GM04503 (cell line): ENCODE measurements at places on chromosomes 6 and 20.

- peak; percentile 99 for DNase-seq
Measured at GRCh38 chr6:90369024-90369519, 72.4 kb upstream of the BACH2 start.

DNA sequence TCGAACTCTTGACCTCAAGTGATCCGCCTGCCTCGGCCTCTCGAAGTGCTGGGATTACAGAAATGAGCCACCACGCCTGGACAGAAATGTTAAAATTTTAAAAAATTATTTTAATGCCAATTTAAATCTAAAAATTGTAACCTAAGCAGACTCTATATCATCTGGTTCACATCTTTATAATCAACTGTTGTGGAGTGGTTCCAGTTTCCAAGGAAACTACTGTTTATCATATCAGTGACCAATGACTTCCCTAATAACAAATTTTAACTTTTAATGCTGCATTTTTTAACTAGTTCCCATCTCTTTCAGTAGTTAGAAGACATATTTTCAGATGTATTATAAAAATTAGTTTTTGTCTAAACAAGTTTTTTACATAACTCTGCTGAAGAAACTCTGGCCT is 5.2 kb upstream of the BTN3A2 start:
- no peak for DNase-seq

DNA sequence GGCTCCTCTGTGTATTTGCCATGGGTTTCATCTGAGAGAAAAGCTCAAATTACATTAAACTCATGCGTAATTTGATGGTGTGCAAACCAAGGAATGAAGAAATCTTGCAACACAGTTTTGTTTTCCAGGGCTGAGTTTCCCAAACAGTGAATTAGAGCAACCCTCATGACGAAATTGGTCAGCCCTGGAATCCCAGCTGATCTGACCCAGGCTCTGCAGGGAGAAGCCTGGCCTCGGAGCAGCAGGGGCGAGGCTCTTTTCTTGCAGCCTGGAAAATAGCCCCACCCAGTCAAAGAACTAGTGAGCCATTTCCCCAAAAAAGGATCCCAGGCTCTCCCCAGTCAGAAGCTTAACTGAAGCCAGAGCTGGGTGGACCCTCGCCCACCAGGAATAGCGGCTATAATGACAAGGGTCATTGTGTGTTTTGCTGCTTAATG is 107.3 kb upstream of the SNX9 start:
- peak; percentile 98 for DNase-seq

DNA sequence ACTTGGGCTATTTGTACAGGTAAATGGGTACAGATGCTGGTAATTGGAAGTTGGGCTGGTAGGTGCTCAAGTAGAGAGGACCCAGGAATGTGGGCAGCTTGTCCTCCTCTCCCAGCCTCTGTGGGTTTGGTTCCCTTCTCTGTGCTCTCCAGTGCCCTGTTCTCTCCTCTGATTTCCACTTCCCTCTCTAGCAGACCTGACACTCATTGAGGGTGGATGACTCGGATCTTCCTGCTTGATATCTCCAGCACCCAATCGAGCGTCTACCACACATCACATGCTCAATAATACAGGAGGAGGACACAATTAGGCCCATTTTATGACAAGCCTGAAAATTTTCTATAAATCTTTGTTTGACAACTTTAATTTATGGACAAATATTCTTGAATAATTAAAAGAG is 23.7 kb downstream of the CST1 start:
- DNase-seq, result no peak

DNA sequence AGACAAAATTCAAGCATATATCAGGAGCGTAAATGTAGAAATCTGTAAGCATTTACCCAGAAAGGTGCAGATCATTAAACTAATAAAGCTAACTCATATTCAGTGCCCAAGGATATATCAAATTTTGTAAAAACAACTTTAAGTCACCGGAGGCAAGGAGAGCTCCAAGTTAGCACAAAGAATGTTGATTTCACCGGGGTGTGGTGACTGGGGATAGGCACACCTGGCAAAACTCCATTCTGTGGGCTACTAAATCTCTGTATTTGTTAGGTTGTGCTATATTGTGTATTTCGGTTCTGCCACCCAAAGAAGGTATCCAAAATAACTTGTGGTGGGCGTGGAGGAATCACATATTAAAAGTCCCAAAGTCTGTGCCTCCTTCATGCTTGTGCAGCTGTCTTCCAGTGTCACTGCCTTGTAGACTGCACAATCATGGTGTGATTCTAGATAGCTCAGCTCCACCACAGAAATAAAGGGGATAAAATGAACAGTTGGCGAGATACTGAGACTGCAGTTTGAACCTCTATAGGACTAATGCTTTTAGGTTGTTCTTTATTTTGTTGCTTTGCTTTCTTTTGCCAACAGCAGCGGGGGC is 111.6 kb downstream of the GMDS start:
- no peak for DNase-seq

- DNase-seq, result no peak
Measured at GRCh38 chr6:7633361-7633760, 43.4 kb downstream of the SNRNP48 start.

GRCh38 chr6:79084693-79085092 is 6.6 kb upstream of the PHIP start:
- no peak for DNase-seq

DNA sequence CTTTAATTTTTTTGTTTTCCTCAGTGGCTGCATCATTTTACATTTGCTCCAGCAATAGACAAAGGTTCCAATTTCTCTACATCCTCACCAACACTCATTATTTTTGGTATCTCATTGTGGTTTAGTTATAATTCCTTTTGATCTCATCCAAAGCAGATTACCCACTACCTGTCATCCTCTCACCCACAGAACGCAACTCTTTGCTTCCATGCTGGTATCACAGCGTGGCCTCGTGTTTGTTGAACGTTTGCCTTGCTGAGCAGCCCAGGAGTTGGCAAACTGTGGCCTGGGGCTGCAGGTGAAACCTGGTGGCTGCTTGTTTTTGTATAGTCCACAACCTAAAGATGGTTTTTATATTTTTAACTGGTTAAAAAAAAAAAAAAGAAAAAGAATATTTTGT is 181.9 kb downstream of the BCAS1 start:
- no peak for DNase-seq

DNA sequence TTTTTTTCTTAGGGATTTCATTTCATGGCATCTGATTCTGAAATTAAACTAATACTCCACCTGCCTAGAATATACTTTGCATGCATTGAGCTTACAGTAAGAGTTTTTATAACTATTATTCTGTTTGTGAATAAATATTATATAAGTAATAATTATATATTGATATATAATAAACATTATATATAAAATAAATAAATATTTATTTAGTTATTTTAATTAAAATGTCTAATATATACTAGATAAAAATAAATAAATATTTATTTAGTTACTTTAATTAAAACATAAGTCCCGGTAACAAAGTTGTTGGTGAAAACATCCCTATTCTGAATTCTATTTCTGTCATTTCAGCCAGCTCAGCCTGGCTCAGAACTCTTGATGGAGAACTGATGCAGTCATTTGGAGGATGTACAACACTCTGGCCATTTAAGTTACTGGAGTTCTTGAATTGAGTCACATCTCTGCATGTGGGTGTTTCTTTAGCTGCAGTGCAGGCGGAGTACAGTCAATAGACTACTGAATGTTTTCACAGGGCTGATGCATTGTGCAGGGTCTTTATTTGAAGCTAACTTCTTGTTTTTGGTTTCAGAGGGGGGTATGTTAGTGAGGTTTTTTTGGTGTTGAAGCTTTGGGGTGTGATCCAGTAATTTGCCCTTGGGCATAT is 508.9 kb upstream of the ADGRB3 start:
- DNase-seq, result no peak

- DNase-seq, result peak; percentile 42
Measured at GRCh38 chr6:134619789-134620188, 301.9 kb upstream of the SGK1 start.

DNA sequence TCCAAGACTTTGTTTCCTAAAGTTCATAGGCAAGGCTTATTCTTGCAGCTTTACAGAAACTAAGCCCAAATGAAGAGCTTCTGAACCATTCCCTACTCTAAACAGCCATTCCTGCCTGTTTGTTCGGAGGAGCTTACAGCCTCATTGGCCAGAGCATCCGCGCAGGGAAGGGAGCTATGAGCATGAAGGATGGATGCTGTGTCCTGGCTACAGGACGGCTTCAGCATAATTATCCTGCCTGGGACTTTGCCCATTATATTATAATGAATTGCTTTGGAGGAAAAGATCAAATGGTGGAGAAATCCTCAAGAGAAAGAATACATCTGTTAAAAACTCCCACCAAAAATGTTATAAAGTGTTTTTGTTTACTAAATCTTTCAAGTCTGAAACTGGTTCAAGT is 378.2 kb upstream of the BTBD3 start:
- DNase-seq, result no peak

DNA sequence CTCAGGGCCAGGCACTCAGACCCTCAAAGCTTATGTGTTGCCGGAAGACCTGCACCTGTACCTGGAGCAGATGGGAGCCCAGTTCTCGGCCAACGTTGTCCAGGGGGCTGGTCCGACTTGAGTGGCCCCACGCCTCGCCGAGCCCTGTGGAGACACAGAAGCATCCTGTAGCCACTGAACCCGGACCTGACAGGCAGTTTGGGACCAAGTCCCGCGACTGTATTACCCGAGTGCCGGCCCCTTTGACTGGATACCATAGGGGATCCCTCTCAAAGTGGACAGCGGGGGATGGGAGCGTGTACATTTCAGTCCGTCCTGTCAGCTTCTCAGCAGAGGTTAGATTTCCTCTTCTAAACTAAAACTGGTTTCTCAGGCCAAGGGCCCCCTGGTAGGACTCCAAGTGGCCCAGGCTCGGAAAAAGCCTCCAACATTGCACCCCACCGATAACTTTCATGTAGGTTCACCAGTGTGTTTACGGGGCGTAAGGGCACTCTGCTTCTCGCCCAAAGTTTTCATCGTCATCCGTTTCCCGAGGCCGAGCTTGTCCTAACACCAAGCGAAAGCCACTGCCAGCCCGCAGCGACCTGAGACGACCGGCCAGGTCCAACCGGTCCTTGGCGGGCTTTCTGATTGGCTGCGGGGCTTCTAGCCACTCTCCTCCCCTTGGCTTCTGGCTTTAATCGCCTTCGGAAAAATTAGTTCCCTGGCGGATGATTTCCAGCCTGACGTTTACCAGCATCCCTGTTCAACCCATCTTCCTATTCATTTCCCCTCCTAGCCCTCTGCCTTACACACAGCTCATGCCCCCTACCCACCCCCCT is 10.8 kb downstream of the SIM1 start:
- DNase-seq, result no peak

- DNase-seq, result no peak
Measured at GRCh38 chr20:4089756-4090487, 74.6 kb upstream of the RNF24 start.

GRCh38 chr6:47168180-47168579 is 126.0 kb upstream of the ADGRF1 start:
- DNase-seq, result peak; percentile 92

DNA sequence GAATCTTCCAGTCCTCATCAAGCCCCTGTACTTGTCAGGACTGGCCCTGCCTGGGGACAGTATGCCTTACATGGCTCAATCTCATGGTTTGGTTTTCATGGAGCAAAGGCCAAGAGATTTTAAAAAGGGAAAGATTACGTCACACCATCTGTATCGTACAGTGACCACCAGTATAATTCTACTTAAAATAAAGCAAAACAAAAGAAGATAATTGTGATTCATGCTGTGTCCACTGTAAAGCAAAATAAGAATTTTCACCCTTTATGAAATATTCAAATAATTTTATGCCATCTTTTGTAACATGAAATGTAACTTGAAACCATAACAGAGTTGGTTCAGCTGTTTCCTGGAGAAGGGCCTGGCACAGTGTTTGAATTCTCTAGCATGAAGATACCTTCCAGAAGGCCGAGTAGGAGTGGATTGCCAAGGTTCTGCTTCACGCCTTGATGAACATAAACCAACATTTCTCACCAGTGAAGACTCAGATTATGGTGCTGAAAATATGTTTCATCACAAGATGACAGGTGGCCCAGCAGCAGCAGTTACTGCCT is 486.5 kb downstream of the RFPL4B start:
- no peak for DNase-seq

GRCh38 chr20:5668529-5668868 is 81.7 kb upstream of the SHLD1 start:
- DNase-seq, result no peak

DNA sequence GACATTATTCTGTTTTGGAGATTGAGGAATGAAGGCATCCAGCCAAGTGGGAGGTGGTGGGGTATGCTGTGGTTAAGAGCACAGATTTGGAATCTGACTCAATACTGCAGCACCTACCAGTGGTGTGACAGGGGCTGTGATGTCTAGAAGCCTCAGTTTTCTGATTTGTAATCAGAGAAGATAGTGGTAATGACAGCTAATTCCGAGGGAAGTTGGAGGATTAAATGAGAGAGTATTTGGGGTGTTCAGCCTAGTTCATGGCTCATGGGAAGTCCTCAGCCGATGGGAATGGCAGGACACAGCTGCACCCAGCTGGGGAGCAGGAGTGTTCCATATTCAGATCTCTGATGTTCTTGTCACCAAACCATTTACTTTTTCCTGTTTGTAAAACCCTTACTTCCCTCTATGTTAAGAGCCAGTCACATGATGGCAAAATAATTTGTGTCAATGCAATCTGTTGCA is 9.3 kb downstream of the SLC9A8 start:
- DNase-seq, result peak; percentile 47

- DNase-seq, result no peak
Measured at GRCh38 chr20:8321001-8321400, 188.9 kb downstream of the PLCB1 start.

GRCh38 chr6:6788394-6789032 is 200.0 kb downstream of the LY86 start:
- DNase-seq, result no peak

- no peak for DNase-seq
Measured at GRCh38 chr6:102356170-102356569, 962.7 kb downstream of the GRIK2 start.

DNA sequence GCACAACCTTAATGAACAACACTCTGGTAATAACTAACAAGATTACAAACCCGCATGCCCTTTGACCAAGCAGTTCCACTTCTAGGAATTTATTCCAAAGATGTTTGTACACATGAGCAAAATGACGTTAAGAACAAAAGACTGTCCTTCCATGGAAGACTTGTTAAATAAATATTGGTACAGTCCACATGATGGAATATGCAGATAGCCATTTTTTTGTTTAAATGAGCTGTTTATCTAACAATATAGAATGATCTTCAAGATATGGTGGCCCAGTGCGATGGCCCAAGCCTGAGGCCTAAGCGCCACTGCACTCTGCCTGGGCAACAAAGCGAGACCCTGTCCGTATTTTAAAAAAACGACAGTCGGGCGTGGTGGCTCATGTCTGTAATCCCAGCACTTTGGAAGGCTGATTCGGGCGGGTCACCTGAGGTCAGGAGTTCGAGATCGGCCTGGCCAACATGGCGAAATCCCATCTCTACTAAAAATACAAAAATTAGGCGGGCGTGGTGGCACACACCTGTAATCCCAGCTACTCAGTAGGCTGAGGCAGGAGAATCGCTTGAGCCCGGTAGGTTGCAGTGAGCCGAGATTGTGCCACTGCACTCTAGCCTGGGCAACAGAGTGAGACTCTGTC is 7.4 kb upstream of the AHCY start:
- no peak for DNase-seq
